NCI-H748 treated with DMSO at 0.1 percent for 48 hours (cell line): ENCODE measurements at places on chromosomes 6 and 20.

- DNase-seq = peak; percentile 80
Observed at GRCh38 chr6:24855395-24856245, 56.9 kb upstream of the ARMH2 start.

DNA sequence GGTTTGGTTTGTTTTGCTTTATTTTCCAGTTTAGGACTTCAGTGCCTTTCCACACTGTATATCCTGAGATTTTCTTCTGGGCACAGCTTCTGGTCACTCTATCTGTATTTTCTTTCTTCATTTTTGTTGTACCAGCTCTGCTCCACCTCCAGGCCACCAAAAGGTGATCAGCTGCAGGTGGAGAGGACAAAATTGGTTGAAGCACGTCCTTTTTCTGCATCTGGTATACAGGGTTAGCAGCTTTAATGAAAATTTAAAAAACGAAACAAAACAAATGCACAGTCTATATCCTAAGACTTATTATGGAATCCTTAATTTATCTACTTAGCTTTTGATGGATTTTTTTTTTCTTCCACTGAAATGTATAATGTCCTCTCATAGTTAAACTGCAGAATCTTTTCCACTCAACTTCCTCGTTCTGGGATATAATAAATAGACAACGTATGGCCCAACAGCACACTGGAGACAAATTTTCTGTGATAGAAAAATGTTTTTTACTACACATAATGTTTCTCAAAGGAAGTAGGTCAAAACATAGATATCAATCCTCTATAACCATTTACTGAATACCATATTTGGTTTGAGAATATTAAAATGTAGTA is 10.7 kb upstream of the SOBP start:
- DNase-seq = no peak

DNA sequence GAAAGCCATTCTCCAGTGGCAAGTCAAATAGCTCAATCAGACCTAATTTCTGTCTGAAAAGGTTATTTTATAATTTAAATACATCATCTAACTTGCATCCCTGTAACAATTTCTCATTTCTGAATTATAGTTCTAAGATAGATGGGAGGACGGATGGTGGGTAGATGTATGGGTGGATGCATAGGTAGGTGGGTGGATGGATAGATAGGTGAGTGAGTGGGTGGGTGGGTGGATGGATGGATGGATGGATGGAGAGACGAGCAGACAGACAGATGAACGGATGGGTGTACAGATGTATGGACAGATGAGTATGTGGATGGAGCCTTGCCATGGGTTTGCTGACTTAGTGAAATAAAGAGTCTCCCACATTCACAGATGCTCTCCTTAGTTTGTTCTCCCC is 20.0 kb downstream of the PDE10A start:
- DNase-seq = no peak

DNA sequence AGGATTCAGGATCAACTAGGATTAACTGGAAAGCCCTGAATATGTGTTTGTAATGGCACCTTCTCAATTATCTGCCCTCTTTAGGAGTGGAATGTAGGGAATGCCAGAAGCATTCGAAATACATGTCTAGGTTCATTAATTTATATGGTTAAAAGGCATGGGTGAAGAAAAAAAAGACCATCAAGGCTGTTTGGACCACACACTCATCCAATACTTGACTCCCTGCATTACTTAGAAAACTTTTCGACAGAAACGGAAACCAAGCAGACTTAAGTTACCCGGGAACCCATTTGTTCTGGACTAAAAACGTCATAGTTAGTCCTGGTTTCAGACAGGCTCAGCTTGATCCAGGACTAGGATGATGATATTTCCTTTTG is 33.2 kb downstream of the SLC2A10 start:
- no peak for DNase-seq

DNA sequence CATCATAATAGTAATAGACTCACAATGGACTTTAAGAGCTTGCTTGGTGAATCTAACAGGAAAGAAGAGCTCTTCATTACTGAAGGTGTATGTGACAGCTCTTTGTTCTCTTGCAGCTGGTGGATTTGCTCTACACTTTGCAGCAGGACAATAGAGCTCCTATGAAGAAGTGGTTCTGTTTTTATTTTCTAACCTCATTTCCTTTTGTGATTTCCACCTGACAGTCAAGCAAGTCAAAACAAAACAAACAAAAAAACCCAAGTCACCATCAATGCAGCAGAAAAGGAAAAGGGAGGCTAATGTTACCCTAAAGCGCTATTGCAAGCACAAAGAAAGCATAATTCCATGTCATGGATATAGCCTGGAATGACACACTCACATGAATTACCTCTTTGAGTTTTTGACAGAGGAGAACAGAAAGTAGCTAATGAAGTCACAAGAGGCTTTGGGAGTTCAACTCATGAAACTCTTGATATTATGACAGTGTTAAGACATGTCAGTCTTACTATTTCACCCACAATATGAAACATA is 1188.1 kb downstream of the EPHA7 start:
- peak; percentile 100 for DNase-seq

GRCh38 chr6:130760006-130760405 is 67.2 kb upstream of the SMLR1 start:
- no peak for DNase-seq

GRCh38 chr6:3926150-3926482 is 76.9 kb downstream of the FAM50B start:
- no peak for DNase-seq

- no peak for DNase-seq
Observed at GRCh38 chr6:45483021-45483420, 105.3 kb upstream of the SUPT3H start.
